ENCODE measurements at places on chromosomes 2 and 18.

DNA sequence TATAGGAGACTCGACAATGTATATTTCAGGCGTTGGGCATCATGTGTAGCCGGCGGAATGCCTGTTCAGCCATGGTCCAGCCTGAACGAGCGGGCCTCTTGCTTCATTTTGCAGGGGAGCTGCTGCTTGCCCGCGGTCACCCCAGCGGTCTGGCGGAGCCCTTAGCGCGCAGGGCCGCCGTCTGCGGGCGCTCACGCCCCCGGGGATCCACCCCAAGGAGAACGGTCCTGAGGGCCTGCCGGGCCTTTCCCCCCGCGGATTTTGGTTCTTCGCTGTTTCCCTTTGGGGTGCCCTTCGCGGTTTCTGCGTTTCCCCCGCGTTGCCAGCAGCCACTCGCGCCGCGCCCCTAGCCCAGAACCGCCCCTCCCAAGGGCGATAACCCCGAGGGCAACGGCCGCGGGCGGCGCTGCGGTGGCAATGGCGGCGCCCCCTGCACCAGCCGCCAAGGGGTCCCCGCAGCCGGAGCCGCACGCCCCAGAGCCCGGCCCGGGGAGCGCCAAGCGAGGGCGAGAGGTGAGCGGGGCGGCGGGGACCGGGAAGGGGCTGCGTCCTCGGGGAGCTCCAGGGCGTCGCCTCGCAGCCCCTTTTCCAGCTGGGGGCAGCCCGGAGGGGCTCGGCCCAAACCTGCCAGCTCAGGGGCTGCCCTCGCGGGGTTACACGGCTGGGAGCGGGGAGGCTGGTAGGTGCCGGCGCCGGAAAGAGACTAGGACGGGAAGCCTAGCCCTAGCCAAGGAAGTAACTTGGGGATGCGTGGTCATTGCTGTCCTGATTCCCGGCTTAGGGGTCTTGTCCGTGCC lies at the start of gene MFSD2B:
Gene MFSD2B (plus strand): TSS at position 406 of the 797 bp plus-strand sequence. CDS start 12 bp downstream, at position 418.
- no peak for DNase-seq

DNA sequence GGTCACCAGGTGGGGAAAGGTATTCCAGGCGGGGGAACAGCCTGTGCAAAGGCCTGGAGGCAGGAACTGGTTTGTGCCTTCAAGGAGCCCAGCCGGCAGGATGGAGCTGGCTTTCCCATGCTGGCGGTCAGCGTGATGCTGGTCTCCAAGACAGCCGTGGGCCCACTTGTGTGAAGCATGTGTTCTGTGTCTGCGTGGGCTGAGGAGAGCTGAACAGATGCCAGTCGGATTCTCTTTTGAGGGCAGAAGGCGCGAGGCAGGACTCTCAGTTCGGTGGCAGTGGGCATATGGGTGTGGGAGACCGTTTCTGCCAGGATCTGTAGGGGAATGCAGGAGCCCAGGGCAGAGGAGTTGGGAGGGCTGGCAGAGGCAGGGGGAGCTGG lies 191.6 kb downstream of the TWIST2 start:
- no peak for DNase-seq

DNA sequence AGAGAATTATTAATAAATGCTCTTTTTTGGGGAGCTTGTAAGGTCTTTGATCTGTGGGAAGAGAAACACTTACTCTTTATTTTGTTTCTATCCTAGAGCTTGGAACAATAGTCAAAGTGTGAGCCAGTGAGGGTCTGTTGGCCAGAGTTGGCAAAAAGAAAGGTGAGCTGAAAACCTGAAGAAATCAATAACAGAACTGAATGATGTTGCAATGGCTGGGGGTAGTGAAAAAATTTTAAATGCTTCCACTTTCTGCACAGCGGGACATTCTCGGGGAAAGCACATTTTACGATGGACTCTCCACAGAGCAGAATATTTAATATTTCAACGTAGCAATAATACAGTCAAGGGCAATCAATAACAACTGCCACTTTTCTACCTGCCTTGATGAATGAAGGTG lies 78.9 kb downstream of the SKA1 start:
- no peak for DNase-seq

DNA sequence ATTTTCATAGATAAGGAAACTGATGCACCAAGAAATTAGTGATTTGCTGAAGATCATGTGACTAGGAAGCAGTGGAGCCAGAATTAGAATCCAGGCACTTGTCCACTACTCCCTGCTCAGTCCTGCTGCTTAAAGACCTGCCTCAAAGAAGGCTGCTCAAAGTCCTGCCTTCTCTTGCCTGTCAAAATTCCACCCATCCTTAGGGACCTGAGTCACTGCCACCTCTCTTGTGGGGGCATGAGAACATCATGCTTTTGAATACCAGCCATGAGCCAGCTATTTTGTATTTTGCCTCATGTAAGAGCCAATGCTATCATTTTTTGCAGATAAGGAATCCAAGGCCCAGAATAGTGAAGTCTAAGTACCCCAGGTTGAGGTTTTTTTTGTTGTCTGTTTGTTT lies 47.1 kb downstream of the DDX1 start:
- no peak for DNase-seq

DNA sequence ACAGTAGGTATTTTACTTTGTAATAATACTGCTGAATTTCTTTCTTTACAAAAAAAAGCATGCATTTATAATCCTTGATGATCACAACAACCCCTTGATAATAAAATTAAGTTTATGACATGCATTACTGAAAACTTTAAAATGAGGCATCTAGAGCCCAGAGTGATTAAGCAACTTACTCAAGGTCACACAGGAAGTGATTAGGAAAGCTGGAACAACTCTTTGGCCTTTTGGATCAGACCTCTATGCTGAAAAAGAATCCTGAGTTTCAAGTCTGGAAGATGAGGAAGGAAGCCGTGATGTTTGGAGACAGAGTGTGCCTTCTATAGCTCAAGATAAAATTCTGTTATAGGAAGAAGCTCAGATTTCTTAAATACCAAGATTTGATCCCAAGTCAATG lies 105.0 kb upstream of the ATP8B1 start:
- no peak for DNase-seq

GRCh38 chr2:175457895-175458448 lies 276.5 kb upstream of the ATP5MC3 start:
- no peak for DNase-seq

GRCh38 chr2:63425606-63426005 lies 162.7 kb downstream of the WDPCP start:
- no peak for DNase-seq

- DNase-seq = no peak
Measured at GRCh38 chr2:138853296-138853695, 73.1 kb upstream of the NXPH2 start.

DNA sequence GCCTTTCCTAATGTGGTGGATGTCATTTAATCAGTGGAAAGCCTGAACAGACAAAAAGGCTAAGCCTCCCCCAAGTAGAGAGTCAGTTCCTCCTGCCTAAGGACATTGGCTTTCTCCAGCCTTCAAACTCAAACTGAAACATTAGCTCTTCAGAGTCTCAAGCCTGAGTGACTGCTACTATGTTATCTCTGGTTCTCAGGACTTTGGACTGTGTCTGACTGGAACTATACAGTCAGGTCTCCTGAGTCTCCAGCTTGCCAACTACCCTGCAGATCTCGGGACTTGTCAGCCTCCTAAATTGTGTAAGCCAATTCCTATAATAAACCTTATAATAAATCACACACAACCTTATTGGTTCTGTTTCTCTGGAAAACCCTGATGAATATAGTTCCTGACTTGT lies 12.6 kb downstream of the HYCC2 start:
- DNase-seq = no peak

DNA sequence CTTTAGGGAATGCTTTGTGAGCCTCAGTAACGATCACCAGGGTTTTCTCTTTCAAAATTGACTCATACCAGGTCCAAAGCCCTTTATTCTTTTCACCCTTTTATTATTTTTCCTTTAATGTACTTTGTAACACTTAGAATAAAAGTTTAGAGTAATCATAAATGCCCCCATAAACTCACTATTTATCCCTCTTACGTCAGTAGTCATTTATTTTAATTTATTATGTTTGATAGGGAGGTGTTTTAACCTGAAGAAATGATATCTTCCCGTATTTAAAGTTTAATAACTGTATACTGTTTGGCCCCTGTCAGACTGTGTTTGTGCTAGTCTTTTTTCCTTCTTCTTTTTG lies 1.1 kb downstream of the TWSG1 start:
- DNase-seq = no peak

GRCh38 chr2:9497017-9497416 lies 22.7 kb downstream of the IAH1 start:
- DNase-seq = no peak

GRCh38 chr2:23132000-23132399 lies 253.0 kb upstream of the KLHL29 start:
- no peak for DNase-seq

DNA sequence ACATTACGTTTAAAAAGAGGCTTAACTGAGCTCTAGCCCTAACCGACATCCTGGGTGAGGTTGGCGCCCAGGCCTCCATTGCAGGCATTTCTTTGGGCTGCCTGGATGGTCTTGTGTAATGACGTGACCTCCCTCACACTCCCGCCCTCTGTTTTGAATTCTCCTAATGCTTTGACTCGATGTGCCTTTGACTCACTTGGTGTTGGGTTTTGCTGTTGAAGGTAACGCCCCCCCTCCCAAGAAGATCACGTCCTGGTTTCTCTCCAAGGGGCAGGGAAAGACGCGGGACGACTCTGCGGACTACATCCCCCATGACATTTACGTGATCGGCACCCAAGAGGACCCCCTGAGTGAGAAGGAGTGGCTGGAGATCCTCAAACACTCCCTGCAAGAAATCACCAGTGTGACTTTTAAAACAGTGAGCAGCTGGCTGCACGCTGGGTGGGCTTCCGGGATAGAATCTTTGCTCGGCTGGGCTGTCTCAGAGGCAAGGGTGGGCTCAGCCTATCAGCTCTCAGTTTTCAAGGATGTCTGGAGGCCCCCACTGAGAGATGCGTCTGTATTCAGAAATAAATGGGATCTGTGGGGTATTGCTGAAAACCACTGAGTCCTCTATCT lies 87.9 kb upstream of the ATG16L1 start:
- DNase-seq = no peak

- DNase-seq = no peak
Measured at GRCh38 chr2:241063587-241063986, 38.5 kb downstream of the MTERF4 start.

DNA sequence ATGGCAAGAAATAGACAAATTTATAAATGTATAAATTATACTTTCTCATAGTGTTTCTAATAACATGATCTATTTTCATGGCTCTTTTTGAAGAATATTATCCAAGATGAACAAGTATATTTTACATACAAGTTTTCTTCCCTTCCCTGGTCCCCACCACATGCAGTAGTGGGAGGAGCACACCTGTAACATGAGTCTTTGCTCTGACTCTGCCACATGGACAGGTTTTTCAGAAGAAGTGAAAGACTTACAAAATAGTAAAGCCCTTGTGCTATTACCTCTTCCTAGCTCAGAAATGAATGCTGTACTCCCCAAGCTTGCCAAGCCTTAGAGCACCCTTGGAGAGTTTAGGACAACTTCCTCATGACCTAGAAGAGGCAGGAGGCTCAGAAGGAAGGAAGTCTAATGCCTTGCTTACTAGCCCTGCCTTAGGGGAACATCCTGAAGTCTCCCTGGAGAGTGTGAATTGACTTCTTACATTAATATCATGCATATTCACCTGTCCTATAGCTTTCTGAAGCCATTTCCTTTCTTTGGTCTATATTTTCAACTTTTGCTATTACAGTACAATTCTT lies 18.4 kb downstream of the MXD1 start:
- no peak for DNase-seq

- no peak for DNase-seq
Measured at GRCh38 chr2:117341690-117342089, 472.8 kb upstream of the DDX18 start.
